ENCODE measurements at places on chromosomes 1 and 21.

- DNase-seq: no peak
Measured at GRCh38 chr1:6547301-6547700, 7.0 kb downstream of the NOL9 start.

- DNase-seq: no peak
Measured at GRCh38 chr1:55060133-55060999, 21.0 kb downstream of the PCSK9 start.

DNA sequence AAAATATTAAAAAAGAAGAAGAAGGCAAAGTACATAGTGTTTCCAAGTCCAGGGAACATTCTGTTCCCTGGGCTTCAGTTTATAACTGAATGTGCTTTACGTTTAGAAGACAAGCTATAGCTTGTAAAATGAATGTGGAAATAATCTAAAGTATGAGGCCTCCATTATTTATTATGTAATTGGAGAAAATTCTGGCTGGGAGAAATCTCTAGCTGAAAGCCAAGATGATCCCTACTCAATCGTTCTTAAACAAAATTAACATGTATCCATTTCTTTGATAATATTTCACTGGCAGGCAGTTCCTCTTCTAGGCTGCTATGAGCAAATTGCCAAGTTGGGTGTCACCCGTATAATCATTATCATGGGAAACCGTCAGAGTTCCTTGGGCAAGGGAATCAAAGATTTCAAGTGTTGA, 52.2 kb upstream of the ETS2 start:
- no peak for DNase-seq

- DNase-seq: no peak
Measured at GRCh38 chr1:206883160-206883559, 14.1 kb upstream of the IL24 start.

DNA sequence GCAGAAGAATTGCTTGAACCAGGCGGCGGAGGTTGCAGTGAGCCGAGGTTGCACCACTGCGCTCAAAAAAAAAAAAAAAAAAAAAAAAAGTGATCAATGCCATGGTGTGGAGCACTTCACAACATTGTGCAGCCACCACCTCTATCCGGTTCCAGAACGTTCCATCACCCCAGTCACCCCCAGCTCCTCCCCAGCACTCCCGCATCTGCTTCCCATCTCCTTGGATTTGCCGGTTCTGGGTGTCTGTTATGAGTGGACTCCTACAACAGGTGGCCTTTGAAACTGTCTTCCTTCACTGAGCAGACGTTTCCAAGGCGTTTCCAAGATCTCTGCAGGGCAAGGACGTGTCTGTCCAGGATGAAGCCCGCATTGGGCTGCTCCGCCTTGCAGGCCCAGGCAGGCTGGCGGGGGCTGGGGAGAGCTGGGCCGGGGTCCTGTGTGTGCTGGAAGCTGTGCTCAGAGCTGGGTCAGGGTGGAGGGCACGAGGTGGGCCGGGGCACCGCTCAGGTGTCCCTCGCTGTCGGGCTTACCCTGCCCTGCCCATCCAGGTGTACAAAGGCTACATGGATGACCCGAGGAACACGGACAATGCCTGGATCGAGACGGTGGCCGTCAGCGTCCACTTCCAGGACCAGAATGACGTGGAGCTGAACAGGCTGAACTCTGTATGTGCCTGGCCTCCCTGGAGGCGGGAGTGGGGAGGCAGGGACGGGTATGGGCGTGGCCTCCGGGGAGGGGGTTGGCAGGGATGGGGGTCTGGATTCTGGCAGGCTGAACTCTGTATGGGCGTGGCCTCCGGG, 14.9 kb upstream of the LRRC3 start:
- no peak for DNase-seq

DNA sequence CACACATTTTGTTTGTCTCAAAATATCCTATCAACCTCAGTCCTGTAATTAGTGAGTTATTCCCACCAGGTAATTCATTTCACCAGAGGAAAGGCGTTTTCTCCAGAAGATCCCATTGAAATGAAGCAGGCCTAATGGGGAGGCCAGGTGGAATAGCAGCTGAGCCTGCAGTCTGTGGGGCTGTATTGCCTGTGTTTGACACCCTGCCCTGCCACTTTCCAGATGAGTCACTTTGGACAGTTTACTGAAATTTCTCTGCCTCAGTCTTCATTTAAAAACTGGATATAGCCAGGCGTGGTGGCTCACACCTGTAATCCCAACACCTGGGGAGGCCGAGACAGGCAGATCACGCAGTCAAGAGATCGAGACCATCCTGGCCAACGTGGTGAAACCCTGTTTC, 78.1 kb upstream of the PPP2R5A start:
- DNase-seq: no peak

DNA sequence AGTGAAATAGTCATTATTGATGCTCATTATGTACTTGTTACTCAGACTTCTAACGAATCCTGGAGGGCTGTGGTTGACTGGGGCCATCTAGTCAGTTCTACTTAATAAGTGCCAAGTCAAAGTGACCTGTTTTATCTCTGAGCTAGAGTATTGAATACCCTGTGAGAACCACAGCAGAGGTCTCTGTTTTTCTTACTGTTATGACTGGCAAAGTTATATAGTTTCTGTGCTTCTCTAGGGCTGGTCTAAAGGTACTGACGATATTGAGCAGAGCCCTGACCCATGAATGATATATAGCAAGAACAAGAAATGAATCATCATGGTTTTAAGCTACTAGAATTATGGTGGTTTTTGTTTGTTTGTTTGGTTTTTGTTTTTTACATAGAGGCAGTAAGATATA, 555.8 kb downstream of the PLA2G4A start:
- DNase-seq: no peak

DNA sequence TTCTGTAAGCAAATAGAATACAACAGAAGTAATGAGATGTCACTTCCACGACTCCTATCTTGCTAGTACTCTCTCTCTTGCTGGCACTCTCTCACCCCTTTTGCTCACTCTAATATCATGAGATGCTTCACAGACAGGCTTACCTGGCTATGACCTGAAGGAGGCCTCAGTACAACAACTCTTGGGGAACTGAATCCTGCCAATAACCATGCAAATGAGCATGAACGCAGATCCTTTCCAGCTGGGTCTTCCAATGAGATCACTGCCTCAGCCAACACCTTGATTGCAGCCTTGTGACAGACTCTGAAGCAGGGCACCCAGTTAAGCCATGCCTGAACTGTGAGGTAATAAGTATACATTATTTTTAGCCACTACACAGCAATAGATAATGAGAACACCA, 53.1 kb upstream of the ADAR start:
- DNase-seq: no peak

- no peak for DNase-seq
Measured at GRCh38 chr1:30745834-30746208, 11.8 kb downstream of the LAPTM5 start.

DNA sequence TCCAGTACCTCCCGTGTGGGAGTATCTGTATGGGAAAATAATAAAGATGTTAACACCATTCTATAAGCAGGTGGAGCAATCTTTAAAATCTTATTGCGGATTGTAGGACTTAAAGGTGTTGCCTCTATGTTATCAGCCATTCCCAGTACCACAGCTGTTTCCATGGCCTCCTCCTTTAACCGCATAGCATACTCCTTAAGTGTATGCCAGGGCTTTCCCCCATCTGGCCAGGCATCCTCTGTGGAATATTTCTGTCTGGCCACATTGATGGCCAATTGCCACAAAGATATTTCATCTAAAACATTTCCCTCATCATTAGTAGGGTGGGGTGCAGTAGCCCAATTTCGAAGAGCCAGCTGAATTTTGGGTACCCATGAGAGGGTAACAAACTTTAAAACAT, 7.3 kb upstream of the STUM start:
- DNase-seq: no peak

- no peak for DNase-seq
Measured at GRCh38 chr1:176531036-176531435, 68.1 kb downstream of the PAPPA2 start.

DNA sequence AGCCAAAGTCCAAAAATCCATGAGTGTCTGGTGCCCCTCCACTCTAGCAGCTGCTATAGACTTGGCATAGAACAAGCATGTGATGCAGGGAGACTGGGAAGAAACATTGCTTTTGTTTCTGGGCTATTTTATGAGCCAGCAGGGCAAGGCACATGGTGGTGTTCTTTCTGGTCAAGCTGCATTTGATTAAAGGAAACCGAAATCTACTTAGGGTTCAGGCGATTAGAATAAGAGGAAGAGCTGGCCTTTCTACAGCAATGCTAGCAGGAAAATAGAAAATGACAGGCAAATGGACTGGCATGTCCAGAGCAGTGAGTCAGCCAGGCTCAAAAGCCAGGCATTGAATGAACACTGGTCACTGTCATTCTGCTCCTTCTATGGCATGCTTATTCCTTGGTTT, 28.5 kb upstream of the ARHGAP29 start:
- no peak for DNase-seq

DNA sequence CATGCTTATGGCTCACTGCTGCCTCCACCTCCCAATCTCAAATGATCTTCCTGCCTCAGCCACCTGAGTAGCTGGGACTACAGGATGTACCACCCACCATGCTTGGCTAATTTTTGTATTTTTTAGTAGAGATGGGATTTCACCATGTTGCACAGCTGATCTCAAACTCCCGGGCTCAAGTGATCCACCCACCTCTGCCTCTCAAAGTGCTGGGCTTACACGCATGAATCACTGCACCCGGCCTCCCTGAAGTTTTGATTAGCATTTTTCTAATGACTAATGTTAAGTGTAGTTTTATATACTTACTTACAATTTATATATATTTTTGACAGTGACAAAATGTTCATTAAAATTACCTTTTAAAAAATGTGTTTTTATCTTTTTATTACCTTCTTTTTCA, 41.1 kb downstream of the ZNF678 start:
- no peak for DNase-seq

- no peak for DNase-seq
Measured at GRCh38 chr1:59025201-59025600, 241.4 kb upstream of the JUN start.

- DNase-seq: no peak
Measured at GRCh38 chr1:14128096-14128495, 428.1 kb downstream of the PRDM2 start.

DNA sequence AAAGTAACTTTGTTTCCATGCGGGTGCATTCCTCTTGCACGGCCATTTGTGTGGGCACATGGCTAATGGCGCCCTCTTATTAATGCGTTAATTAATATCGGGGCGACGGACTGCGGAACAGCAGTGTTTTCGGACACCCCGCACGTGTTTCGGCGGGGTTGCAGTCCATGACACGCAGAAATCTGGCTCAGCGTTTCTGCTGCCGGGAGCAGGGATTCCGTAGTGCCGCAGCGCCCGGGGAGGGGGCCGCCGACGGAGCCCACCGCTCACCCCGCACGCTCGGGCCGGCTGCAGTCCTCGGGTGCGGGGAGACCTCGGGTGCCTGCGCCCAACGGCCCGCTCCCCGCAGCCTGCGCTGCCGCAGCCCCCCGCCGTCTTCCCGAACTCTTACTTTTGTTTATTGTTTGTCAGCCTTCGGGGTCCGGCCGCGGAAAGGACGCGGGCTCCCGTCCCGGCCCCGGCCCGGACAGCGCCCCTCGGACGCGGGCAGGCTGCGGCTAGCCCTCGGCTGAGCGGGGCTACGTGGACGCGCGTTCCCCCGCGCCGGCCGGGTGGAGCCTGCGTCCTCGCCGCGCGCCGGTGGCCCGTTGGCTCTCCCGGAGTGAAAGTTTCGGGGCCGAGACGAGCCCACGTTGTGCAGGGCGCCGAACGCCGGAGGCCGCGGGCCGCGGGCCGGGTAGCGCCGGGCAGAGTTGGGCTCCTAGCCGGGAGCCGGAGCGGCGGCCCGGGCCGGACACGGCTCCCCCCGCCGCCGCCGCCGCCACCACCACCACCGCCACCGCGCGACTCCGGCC, 849 bp downstream of the NFIA start:
- no peak for DNase-seq

- DNase-seq: peak; percentile 10
Measured at GRCh38 chr1:8212580-8213031, 105.3 kb upstream of the SLC45A1 start.

GRCh38 chr1:42201986-42202385, 37.4 kb upstream of the GUCA2A start:
- DNase-seq: no peak

GRCh38 chr1:101748077-101748476, 248.6 kb downstream of the OLFM3 start:
- no peak for DNase-seq

GRCh38 chr1:58431901-58432620, 114.5 kb downstream of the OMA1 start:
- no peak for DNase-seq

DNA sequence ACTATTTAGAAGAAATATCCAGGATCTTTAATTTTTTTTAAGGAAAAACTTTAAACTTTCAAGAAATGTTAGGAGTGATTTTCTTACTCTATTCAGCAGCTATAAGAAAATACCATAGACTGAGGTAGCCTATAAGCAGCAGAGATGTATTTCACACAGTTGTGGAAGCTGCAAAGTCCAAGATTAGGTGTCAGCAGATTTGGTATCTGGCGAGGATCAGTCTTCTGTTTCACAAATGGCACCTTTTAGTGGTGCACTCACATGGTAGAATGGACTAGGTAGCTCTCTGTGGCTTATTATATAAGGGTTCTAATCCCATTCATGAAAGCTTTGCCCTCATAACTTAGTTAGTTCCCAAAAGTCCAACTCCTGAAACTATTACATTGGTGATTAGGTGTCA, 207.4 kb downstream of the NCAM2 start:
- DNase-seq: no peak

DNA sequence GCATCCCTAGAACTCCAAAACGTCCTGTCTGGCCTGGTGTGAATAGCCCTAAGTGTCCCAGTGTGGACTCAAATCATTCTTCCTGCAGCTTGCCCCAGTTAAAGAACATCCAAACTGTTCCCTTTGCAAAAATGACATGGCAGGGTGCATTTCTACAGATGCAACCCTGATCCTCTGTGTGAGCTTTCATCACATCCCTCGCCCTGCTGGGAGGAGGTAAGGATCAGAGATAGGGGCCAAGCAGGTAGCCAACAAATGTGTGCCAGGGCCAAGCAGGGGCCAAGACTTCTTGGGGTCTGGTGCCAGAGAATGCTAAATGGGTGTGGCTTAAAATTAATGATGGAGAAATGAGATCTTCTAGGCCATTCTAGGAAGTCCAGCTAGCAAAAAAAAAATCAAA, 27.1 kb upstream of the MPZL1 start:
- DNase-seq: no peak

DNA sequence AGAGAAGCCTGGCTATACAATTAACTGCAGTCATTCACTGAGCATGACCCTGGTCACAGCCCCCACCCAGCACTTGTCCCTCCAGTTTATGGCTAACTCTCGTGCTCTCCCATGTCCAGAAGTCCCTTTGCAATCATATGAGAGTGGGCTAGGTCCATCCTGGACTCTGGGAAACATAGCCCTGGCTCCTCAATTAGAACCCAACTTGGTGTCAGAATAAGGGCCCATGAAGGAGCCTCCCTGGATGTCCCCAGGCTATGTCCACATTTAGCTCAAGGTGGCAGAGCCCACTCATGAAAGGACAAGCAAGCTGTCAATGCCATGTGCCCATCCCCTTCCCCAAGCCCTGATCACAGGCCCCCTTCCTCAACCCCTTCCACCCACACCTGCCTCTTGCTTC, 27.4 kb upstream of the HPDL start:
- no peak for DNase-seq

- no peak for DNase-seq
Measured at GRCh38 chr1:184463680-184464079, 76.9 kb downstream of the C1orf21 start.

GRCh38 chr1:71046891-71047634, 553 bp downstream of the PTGER3 start:
- no peak for DNase-seq

- peak; percentile 74 for DNase-seq
Measured at GRCh38 chr1:155255243-155256007, at the start of gene ENTREP3. Gene ENTREP3 (minus strand): TSS chr1:155255483. CDS start chr1:155254877, 606 bp downstream.
